ENCODE measurements at places on chromosomes 4 and X.

- H3K27ac ChIP-seq: no peak overlapping the region
- no peaks in the 10 kb centered on the region for H3K4me1 ChIP-seq
- H3K27me3 ChIP-seq: no peaks in the 10 kb centered on the region
- no peak for DNase-seq
- H3K4me3 ChIP-seq: no peak overlapping the region
Observed at GRCh38 chrX:44227991-44228390, 115.5 kb downstream of the EFHC2 start.

GRCh38 chr4:44256414-44256813, 192.2 kb downstream of the KCTD8 start:
- H3K27me3 ChIP-seq: no peaks in the 10 kb centered on the region
- H3K27ac ChIP-seq: no peak overlapping the region
- DNase-seq: no peak

- H3K4me1 ChIP-seq: peaks cover 11% of the 10 kb centered on the region
- no peak overlapping the region for H3K4me3 ChIP-seq
- DNase-seq: no peak
- no peak overlapping the region for H3K27ac ChIP-seq
- no peaks in the 10 kb centered on the region for H3K36me3 ChIP-seq
Observed at GRCh38 chr4:172546782-172547181, 621.8 kb upstream of the GALNT7 start.

- no peaks in the 10 kb centered on the region for H3K36me3 ChIP-seq
- H3K4me3 ChIP-seq: no peak overlapping the region
- no peak for DNase-seq
- H3K4me1 ChIP-seq: peaks cover 3% of the 10 kb centered on the region
Observed at GRCh38 chrX:69262036-69262936, 97.0 kb upstream of the PJA1 start.

DNA sequence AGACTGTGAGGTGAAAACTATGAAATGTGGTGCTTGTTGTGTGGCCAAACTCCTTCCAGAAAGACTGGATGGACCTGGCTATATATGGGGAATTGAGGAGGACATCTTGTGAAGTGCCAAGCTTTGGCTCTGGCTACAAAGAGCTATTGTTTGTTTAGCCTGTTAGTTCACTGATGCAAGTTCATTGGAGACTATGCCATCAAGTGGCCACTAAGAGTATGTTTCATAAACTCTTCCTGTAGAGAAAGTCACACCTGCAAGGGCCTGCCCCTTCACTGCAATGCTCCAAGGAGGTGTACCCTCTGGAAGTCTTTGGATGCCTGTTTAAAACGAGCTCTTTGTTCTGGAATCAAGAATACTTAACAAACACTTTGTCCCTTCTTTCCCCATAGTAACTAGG, 382.0 kb downstream of the GABRG1 start:
- no peaks in the 10 kb centered on the region for H3K27me3 ChIP-seq
- H3K27ac ChIP-seq: no peak overlapping the region
- no peak for DNase-seq
- no peaks in the 10 kb centered on the region for H3K36me3 ChIP-seq
- no peaks in the 10 kb centered on the region for H3K4me1 ChIP-seq

DNA sequence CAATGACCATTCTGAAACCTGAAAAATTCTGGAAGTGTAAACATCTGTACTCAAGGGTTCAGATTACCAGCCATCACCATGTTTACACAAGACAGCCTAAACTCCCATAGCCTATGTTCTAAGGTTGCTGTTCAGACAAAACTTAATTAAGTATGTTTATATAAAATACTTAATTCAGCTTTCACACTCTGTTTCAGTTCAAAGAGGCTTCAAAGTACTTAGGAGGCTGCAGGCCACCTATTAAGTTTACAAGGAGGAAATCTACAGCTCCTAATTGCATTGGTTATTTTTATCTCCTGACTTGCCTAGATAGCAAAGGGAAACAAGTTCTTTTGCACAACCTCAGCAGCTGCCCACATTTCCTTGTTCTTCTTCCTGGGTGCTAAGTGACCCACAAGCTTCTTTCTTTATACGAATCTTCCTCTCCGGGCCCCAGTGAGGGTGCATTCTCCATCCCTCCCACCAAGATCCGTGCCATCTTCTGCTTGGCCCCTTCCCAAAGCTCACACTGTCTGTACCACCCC, 2.0 kb downstream of the GAK start:
- no peaks in the 10 kb centered on the region for H3K27me3 ChIP-seq
- H3K36me3 ChIP-seq: no peaks in the 10 kb centered on the region
- H3K4me1 ChIP-seq: peaks cover 8% of the 10 kb centered on the region
- no peak for DNase-seq
- H3K4me3 ChIP-seq: no peak overlapping the region
- H3K27ac ChIP-seq: no peak overlapping the region

GRCh38 chr4:110625576-110626257, 2.8 kb upstream of the PITX2 start:
- H3K27me3 ChIP-seq: peaks cover 98% of the 10 kb centered on the region
- no peak overlapping the region for H3K4me3 ChIP-seq
- H3K27ac ChIP-seq: no peak overlapping the region
- no peaks in the 10 kb centered on the region for H3K36me3 ChIP-seq
- no peak for DNase-seq

- H3K4me3 ChIP-seq: no peak overlapping the region
- no peak for DNase-seq
- H3K27ac ChIP-seq: no peak overlapping the region
- H3K27me3 ChIP-seq: no peaks in the 10 kb centered on the region
- H3K36me3 ChIP-seq: no peaks in the 10 kb centered on the region
Observed at GRCh38 chr4:70511365-70511764, 7.0 kb upstream of the AMTN start.

- no peaks in the 10 kb centered on the region for H3K4me1 ChIP-seq
- H3K27ac ChIP-seq: no peak overlapping the region
- peak; percentile 44 for DNase-seq
- peaks cover 11% of the 10 kb centered on the region for H3K36me3 ChIP-seq
- no peaks in the 10 kb centered on the region for H3K27me3 ChIP-seq
Observed at GRCh38 chrX:115892787-115893671, 277.5 kb upstream of the AGTR2 start.

GRCh38 chr4:11420327-11420726, 8.4 kb downstream of the HS3ST1 start:
- H3K36me3 ChIP-seq: no peaks in the 10 kb centered on the region
- no peaks in the 10 kb centered on the region for H3K27me3 ChIP-seq
- no peak overlapping the region for H3K4me3 ChIP-seq
- H3K27ac ChIP-seq: no peak overlapping the region
- peaks cover 4% of the 10 kb centered on the region for H3K4me1 ChIP-seq

GRCh38 chr4:172207886-172208285, 394.7 kb downstream of the GALNTL6 start:
- H3K27ac ChIP-seq: no peak overlapping the region
- no peak overlapping the region for H3K4me3 ChIP-seq
- no peaks in the 10 kb centered on the region for H3K4me1 ChIP-seq
- H3K36me3 ChIP-seq: no peaks in the 10 kb centered on the region

GRCh38 chrX:148084611-148085010, 103.5 kb downstream of the FMR1NB start:
- H3K4me3 ChIP-seq: no peak overlapping the region
- no peaks in the 10 kb centered on the region for H3K27me3 ChIP-seq
- no peak overlapping the region for H3K27ac ChIP-seq

GRCh38 chr4:6451309-6451708, 21.1 kb downstream of the PPP2R2C start:
- H3K36me3 ChIP-seq: no peaks in the 10 kb centered on the region
- no peaks in the 10 kb centered on the region for H3K4me1 ChIP-seq
- H3K27me3 ChIP-seq: no peaks in the 10 kb centered on the region

GRCh38 chrX:75547783-75548182, 24.9 kb upstream of the ZDHHC15 start:
- no peak overlapping the region for H3K27ac ChIP-seq
- H3K36me3 ChIP-seq: no peaks in the 10 kb centered on the region
- no peaks in the 10 kb centered on the region for H3K4me1 ChIP-seq
- no peak overlapping the region for H3K4me3 ChIP-seq
- no peaks in the 10 kb centered on the region for H3K27me3 ChIP-seq

DNA sequence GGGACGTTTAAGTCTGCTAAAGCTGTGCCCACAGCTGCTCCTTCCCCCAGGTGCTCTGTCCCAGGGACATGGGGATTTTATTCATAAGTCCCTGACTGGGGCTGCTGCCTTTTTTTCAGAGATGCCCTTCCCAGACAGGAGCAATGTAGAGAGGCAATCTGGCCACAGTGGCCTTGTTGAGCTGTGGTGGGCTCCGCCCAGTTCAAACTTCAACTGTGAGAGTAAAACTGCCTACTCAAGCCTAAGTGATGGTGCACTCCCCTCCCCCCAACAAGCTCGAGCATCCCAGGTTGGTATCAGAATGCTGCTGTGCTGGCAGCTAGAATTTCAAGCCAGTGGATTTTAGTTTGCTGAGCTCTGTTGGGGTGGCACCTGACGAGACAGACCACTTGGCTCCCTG, 1371.4 kb downstream of the ADGRL3 start:
- no peak for DNase-seq
- no peak overlapping the region for H3K27ac ChIP-seq
- H3K4me1 ChIP-seq: no peaks in the 10 kb centered on the region
- no peaks in the 10 kb centered on the region for H3K36me3 ChIP-seq
- no peaks in the 10 kb centered on the region for H3K27me3 ChIP-seq
